Left lung (tissue), 14 donors: ENCODE measurements at places on chromosomes 7 and 10. TPM values are rescaled to one million over a fixed set of nuclear protein-coding genes. Genes with fewer than 3 reads are reported as not detected.

DNA sequence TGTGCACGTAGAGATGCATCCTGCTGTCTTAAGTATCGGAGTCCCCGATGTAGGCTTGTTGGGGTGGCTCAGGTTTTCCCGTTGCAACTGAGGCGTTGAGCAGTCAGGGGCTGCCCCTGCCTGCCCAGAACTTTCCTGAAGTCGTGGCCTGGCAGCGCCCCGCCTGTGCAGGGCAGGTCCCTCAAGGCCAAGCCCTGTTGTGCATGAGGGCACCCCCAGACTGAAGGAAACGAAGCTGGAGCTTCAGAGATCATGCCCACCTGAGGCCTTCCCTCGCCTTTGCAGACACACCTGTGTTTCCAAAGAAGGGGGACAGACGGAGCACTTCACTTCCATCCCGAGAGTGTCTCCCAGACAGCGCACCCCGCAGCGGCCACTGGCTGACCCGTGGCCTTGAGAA lies 121.1 kb downstream of the NKX6-2 start:
- no peak for DNase-seq

CPED1 gene
- polyA plus RNA-seq, result 14.9 TPM

DNA sequence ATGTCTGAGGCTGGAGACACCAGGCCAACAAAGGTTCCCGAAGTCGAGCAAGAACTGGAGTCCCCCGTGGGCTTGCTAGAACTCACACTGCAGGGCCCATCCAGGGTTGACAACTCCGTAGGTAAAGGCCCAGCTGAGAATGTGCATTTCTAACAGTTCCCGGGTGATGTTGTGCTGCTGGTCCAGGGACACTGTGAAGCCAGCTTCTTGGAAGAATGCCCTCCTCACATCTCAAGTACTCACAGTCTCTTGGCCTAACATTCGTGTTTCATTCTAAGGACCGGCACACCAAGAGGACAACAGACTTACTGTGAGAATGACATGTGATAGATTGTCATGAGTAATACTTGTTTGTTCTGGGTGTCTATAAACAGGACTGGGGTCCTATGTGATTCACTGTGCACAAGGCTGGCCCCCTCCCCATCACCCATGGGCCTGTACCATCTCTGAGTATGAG lies 682.3 kb upstream of the IGFBP3 start:
- DNase-seq, result no peak

GRCh38 chr10:74921744-74922143 lies 95.3 kb downstream of the KAT6B start:
- DNase-seq, result no peak

- DNase-seq, result no peak
Measured at GRCh38 chr7:13898957-13899670, 90.4 kb downstream of the ETV1 start.

- no peak for DNase-seq
Measured at GRCh38 chr7:22566176-22566575, 66.2 kb upstream of the STEAP1B start.

GRCh38 chr10:72079356-72079755 lies 9.0 kb downstream of the SPOCK2 start:
- DNase-seq, result no peak

GRCh38 chr10:100183481-100183880 lies 2.3 kb downstream of the ERLIN1 start:
- DNase-seq, result no peak

PAX4 gene
- polyA plus RNA-seq, result not detected

DNA sequence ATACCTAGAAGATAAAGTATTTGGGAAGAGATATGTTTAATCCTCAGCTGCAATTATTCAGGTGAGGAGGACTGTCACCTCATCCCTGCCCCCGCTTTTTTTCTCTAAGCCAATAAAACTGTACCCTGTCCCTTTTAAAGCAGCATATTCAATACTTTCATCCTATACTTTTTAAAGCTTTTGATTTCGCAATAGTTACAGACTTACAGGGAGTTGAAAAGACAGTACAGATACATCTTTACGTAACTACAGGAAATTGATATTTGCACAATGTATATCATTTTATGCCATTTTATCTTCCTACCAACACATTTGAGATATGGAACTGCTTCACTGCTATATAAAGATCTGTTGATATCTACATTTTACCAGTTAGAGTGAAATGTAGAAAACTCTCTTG lies 47.6 kb downstream of the STK17A start:
- DNase-seq, result no peak

NODAL gene
- 0.80 TPM for polyA plus RNA-seq

DNA sequence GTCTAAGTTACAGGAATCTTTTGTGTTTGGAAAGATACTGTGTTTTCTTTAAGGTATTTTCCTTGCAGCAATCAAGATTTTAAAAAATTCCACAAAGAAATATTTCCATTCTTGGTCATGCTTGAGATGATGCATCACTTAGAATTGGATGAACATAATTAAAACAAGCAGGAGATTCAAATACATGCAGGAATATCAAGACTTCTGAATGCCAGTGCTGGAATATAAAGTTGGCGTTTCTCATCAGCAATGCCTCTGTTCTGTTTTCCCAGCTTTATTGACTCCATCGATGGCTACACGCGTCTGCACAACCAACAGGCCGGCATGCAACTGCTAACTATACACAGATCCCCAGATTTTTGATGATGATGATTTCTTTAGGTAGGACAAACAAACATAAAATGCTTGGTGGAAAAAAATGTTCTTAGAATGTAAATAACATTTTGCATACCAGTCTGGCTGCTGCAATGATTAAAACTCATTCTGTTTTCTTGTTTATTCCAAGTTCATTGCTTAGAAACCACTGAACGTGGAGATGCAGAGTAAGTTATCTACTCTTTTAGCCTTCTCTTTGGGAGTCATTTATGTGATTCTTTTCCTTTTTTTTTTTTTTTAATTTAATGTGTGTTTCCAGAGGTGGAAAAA lies 91.3 kb upstream of the FAM171A1 start:
- no peak for DNase-seq

DNA sequence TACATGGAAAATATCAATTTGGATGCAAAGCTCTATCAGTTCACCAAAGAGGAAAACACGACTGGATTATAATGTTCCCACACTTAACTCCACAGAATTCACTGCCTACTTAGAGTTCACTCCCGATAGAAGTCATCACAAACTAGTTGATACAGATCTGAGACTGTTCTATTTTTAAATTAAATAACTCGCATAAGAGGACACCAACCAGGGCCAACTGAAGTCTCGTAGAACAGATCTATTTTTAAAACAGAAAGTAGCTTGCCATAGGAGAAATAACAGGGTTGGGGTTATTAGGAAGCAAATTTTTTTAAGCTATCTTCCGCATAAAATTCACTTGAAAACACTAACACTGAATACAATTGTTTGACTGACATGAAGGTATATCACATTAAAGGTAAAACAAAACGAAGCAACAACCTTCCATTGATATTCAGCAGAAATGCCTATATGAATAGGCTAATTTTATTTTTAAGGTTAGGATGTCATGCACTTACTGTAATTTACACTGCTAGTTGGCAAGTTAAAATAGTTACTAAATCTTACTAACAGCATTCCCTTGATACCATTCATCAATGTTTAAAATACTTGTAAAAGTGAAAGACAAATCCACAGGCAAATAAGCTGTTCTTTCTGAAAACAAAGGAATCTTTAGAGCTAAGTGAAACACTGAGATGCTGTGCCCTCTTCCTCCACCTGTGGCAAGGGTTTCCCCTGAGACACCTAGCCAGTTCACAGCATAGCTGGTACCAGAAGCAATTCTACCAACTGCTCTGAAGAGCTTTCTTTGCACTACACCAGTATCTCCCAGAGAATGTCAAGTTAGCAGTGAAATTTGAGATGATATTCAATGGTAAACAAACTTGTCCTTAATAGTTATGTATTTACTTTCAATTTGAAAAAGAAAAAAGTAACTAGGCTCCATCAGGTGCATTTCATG lies 186.7 kb upstream of the ANK3 start:
- no peak for DNase-seq

GRCh38 chr7:65832281-65832680 lies 40.6 kb upstream of the VKORC1L1 start:
- DNase-seq, result no peak
